HAP-1 (cell line): ENCODE measurements at places on chromosomes 2 and 18.
A peak's percentile ranks its signal among the peaks of the same experiment; 100 is the strongest.

DNA sequence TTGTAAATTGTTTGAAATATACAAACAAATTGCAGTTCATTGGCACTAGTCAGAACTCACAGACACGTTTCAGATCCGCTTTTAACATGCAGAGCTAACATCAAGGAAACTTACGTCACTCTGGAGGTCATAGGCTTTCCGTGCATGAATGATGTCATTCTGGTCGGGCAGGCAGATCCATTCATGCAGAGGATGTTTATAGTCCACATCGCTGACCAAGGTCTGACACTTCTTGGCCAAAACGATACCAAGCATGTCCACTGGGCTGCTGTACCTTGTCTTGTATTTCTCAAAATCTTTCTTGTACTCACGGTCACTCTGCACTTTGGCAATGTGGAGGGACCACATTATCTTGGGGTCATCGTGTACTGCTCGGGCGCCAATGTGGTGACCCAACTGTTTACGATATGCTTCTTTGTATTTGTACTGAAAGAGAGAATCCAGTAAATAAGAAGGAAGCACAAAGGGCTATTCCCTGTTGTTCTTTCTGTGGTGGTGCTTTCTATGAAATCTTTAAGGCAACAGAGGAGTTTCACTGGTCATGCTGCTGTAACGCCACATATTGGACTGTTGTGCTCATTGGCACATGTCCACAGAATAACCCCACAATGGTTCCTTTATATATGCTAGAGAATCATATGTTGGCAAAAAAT lies 114.8 kb downstream of the NEB start:
- DNase-seq: no peak

DNA sequence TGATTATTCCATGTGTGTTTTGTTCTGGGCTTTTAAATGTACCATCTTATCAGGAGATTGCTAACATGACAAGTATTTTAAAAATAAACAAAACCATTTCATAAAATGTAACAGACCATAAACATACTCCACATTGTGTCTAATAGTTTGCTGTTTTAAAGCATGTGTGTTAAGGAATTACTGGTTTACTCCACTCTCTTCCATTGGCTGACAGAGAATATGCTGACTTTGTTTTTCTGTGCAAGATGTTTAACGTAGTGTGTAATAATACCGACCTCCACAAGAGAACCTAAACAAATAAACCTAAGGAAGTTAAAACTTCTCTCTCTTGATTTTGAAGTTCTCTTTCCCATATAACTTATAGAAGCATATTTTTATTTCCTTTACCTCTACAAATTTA lies 17.0 kb upstream of the TMEM18 start:
- DNase-seq: no peak

DNA sequence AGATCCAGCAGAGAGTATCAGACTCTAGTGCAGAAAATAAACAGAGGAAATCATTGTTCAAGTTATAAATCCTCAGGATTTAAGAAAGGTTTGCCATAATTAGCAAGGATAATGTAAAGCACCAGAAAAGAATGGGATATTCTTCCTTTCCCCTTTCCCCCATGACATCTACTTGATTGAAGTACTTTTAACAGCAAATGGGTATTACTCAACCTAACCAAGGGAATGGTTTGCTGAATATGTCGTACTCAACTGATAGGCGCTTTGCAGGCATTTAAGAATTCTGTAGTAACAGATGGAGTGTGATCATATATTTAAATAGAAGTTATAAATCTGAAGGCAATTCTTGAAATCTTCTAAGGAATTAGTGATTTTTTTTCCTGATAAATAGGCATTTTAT lies 2.7 kb downstream of the APCDD1 start:
- DNase-seq: no peak

GRCh38 chr2:54503192-54503591 lies 47.1 kb downstream of the SPTBN1 start:
- peak; percentile 71 for DNase-seq

DNA sequence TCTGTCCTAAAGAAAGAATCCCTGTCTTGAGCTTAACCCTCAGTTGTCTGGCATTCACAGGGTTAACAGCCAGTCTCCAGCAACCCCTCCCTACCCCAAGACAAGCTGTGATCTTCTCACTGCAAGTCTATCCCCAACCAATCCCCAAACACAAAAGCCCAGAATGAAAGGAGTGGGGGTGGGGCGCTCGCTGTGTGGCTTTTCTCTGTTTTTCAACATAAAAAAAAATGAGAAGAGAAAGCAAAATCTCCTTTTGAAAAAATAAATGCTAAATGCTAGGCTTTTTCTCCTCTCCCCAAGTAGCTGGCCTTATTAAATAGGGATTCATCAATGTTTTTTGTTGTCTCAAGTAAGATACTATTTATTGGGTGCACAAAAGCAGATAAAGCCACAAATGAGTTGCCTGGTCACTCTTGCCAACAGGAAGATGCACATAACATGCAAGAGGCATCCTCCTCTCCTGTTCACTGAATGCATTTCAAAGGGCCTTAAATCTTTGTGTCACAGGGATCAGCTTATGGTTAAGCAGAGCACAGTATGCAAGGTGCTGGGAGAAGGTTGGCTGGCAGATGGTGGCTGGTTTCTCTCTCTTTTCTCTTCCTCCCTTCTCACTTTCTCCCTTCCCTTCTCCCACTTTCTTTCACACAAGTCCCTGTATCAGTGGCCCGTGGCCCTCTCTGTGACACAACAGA lies 225.6 kb downstream of the CMPK2 start:
- no peak for DNase-seq

DNA sequence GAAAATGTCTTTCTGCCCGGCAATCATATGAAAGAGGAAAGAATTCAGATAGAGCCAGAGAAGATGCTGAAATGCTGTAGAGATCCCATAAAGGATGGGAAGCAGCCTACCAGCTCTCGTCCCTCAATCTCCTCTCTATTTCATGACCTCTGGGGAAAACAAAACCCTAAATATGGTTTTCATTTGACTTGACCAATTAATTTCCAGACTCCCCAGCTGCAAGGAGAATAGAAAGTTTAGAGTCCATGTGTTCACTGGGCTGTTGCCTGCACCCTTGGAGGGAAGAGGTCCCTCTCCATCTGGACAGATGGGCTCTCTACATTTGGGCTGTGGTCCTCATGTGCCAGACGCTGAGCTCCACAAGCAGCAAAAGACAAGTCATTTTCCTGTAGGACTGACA lies 40.6 kb downstream of the CAPN13 start:
- no peak for DNase-seq

- DNase-seq: no peak
These were observed 53.4 kb downstream of the SERPINB7 start for GRCh38 chr18:63828656-63829055.

- DNase-seq: no peak
These were observed 170.9 kb downstream of the ACKR3 start for GRCh38 chr2:236740506-236740905.

- no peak for DNase-seq
These were observed 164.4 kb downstream of the AFF3 start for GRCh38 chr2:99977966-99978365.

DNA sequence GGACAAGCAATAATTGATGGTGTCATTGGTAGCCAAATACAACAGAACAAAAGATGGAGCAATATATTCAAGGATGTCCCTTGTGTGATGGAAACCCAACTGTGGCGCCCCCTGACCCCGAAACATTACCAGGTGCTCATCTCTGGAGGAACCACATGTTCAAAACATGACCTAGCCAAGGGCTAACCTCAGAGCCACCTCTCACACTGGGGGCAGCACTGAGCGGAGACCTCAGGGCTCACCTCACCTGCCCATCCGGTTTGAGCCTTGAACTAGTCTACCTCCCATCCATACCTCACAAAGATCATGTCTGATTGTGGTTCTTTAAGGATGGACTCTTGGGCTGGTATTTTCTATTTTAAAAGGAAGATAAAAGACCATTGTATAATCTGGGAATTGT lies 314.4 kb upstream of the CDH7 start:
- peak; percentile 9 for DNase-seq

GRCh38 chr2:64400733-64401528 lies 53.0 kb upstream of the LGALSL start:
- DNase-seq: no peak

- DNase-seq: no peak
These were observed 115.3 kb upstream of the RBBP8 start for GRCh38 chr18:22817844-22818243.

DNA sequence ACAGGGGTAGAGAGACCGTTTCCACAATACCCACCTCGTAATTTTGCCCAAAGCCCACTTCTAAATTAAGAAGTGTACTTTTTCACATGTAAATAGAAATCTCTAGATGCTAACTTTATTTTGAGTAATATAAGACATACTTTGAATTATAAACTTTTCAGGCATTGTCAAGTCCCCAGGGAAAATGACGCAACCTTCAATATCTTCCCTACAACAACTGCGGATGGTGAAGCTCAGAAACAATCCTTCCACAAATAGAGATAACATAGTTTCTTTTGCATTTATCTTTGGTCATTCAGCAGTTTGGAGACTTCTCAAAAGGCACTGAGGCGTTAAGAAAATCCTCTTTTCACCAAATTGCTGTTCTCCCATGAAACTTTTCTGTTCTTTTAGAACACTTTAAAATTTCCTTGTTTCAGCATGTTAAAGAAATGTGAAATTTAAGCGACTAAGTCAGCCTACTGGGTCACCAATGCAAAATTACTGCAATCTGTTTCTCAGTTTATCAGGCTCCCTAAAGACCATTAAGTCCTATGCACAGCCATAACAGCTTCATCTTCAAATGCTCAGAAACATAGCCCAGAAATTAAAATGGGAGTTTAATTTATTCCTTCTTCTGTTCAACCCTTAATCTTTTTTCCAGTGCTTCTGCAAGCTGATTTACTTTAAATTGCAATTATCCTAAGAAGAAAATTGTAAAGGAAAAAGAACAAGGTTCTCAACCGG lies 118.3 kb upstream of the DNAJC10 start:
- DNase-seq: no peak

DNA sequence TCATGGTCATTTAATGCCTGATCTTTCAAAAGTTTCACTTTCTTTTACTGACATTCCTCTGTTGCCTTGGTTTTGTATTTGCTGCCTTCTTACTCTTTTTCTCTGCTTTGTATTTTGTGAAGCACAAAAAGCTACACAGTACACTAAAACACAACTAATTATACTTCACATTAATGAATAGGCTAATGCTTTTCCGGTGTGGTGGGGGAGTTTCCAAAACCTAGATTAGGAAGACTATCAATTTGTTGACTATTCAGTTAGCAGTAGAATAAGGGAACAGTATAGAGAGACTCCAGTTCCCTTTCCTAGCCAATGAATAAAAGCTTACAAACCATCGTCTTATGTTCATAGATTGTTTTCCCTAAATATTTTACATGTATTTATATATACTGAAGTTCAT lies 468.3 kb downstream of the SPAG16 start:
- no peak for DNase-seq

DNA sequence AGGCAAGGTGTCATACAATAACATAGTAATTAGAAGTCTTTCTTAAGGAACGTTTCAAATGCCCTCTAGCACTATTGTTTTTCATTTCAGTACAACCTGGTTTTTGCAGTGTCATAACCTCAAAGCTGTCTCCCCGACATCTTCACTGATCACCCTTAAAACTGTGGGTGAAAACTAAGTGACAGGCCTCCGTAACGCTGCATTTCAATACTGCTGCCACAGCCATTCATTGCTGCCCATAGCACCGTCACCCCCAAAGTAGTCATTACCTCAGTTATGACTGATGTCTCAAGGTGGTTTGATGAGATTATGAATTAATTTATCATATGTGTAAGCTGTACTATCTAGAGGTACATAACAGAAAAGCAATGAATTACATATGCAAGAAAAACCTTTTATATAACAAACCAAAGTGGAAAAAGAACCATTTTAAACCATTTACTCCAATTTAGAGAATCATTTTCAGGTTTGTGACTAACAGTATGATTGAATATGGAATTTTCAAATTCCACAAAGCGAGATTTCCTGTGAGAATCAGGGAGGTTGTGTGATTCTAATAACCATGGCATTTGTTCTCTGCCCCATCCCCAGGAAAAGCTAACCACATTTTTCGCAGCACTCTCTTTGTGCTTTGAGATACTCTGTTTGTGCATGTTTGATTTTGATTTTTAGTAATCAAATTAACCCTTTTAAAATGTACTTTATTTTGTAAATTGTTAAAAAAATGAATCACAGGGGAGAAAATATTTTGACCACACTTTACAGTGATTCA lies 263.0 kb downstream of the PTGR3 start:
- DNase-seq: no peak

DNA sequence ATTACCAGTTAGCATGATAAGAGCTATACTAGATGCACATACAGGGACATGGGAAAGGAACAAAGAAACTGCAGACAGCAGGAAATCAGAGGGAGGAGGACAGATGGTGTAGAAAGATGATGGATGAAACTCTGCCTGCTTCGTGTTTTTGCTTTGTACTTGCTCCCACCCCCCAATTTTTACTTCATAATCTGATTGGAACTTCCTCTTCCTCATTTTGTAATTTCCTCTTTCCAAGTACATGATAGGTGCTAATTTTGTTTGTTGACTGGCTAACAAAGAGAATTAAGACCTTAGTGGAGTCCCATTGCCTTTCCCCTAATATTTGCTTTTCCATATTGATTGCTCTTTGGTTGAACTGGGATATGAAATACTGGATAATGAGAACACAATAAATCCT lies 76.0 kb upstream of the PELI1 start:
- DNase-seq: no peak

- DNase-seq: no peak
These were observed 117.7 kb upstream of the MCFD2 start for GRCh38 chr2:47033102-47033880.

DNA sequence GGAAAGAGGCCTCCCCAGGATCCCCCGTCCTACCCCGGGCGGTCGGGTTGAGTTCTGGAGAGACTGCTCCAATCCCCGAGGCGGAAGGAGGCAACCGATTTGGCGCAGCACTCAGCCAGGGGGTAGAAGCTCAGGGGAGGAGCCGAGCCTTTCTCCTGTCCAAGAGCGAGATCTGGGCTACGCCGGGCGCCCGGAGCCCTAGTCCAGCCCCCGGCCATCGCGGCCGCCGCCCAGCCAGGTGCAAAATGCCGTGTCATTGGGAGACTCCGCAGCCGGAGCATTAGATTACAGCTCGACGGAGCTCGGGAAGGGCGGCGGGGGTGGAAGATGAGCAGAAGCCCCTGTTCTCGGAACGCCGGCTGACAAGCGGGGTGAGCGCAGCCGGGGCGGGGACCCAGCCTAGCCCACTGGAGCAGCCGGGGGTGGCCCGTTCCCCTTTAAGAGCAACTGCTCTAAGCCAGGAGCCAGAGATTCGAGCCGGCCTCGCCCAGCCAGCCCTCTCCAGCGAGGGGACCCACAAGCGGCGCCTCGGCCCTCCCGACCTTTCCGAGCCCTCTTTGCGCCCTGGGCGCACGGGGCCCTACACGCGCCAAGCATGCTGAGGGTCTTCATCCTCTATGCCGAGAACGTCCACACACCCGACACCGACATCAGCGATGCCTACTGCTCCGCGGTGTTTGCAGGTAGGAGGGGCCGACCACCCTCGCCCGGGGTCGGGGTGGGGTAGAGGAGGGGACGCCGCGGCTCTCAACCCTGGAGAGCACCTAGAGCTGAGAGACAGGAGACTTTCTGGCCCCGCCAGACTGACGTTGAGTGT lies at the start of gene DYSF:
Gene DYSF, plus strand, starts transcription at position 158 of the 817 bp plus-strand sequence.
- no peak for DNase-seq

DNA sequence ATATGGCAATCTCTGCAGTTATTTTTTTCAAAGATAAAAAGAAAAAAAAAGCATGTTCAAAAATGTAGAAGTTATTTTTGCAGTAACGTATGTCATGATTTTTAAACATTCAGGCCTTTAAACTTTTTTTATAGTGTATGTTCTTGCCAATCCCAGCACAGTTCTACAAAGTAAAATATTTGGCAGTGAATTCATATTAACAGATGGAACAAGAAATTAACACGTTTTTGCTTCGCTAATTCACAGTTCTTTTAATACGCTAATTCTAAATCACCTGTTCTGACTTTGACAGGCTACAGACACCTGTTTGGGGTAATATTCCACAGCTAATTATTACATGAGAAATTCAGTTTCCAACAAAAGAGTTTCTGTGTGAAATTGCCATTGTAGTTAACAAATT lies 183.2 kb downstream of the ARHGAP15 start:
- DNase-seq: no peak
